Colonic mucosa (tissue), 4 donors: ENCODE measurements at places on chromosomes 11 and 22.

DNA sequence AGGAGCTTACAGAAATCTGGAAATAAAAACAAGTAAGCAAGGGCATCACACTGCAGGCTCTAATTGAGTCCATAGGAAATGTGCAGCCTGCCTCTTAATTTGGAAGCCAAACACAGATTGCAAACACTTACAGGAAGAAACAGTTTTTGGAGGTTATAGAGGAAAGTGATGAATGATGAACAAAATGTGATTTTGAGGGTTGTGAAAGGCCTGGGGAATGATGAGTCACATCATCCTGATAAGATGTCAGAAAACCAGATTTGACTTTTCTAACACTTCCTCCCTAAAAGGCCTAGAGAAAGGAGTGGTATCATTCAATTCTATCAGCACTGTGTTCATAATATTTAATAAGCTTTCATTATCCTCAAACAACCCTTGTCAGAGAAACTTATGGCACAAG, 96.6 kb upstream of the POU2AF2 start:
- no peak for DNase-seq

DNA sequence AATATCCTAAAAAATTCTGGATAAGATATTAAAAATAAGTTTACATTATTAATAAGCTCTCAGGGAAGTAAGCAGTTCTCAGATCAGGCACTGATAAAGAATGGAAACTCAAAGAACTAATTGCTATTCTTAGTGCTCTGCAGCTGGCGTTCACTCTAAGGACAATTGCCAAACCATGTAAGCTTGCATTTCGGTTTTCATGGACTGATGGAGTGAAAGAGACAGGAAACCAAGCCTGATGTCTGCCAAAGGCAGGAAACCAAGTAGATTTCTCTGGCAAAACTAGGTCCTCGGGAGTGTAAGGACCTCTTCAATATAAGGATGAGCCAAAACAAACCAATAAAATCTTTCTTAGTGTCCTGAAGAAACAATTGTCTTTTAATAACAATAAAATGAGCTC, 355.2 kb downstream of the RAB38 start:
- DNase-seq: no peak

- no peak for DNase-seq
Observed at GRCh38 chr11:65390996-65391395, 4.6 kb downstream of the FRMD8 start.

DNA sequence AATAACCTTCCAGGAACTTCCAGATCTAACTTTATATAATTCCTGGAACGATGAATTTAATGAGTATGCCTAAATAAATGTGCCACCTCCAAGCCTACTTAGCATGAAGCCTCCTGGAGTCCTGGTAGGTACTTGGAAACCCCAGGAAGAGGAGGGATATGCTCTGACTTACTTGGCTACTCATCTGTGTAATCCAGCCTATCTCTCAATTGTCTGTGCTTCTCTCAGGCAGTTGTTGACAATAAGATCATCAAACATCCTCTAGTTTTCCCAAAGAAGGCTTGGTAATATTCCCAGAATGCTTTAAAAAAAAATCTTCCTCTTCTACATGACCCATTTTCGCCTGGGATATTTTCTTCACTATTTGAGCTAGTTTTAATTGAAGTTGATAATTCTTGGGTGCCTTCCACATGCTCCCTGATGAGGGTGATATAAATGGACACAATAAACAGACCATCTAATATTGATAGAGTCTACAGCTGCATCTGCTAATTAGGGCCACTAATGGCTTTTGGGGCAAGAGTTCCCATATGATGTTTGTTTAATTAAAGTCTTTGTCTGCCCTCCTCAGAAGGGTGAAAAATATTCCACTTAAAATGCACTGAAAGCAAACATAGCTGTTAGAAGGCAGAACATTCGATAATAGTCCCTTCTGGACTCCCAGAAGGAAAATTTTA, 75.5 kb upstream of the RAB38 start:
- DNase-seq: no peak

- no peak for DNase-seq
Observed at GRCh38 chr22:17114173-17114897, 6.8 kb downstream of the TMEM121B start.

DNA sequence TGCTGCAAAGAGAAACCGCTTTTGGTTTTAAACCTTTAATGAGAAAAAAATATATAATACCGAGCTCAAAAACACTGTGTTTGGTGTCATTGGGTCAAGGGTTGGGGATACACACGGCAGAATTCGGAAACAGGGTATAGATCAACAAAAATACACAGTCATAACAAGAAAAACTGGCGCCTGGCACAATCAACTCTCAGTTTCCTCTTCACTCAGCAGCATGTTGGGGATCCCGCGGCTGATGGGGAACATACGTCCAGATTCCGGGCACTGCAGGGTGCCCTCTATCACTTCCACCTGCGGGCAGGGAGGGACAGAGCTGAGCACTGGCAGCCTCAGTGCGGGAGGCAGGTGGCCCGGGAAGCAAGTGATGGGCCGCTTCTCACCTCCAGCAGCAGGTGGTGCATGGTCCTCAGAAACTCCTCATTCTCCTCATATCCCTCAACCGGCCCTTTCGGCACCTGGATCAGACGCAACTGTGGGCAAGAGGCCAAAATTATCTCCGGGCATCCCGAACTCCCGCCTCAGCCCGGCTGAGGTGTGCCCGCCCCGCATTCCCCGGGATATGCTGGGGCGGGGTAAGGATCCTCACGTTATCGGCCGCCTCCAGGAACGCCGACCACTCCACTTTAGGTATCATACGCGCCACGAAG, 561 bp downstream of the TRMT112 start:
- peak; percentile 77 for DNase-seq

DNA sequence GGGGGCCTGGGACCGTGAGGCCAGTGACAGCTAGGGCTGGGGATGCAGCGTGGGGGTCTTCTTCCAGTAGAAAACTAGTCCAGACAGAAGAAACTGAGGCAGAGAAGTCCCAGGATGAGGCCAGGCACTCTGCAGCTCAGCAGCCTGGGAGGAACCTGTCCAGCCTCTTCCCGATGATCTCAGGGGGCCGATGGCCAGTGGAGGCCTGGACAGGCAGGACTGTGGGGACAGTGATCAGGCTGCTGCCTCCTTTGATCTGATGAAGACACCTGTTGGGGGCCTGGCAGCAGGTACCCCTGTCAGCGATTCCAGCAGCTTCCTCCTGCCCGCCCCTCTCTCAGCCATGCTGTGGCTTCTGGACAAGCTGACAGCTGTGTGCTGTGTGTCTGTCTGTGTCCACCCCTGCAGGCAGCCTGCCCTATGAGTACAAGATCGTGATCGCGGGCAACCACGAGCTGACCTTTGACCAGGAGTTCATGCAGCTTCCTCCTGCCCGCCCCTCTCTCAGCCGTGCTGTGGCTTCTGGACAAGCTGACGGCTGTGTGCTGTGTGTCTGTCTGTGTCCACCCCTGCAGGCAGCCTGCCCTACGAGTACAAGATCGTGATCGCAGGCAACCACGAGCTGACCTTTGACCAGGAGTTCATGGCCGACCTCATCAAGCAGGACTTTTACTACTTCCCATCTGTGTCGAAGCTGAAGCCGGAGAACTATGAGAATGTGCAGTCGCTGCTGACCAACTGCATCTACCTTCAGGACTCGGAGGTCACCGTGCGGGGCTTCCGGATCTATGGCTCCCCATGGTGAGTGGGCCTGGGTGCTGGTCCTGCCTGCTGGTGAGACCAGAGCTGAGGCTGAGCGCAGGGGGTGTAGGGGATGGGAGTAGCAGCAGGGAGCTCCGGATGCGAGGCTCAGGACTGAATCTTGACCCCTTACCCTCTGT, 62.6 kb downstream of the MPPED1 start:
- no peak for DNase-seq

- no peak for DNase-seq
Observed at GRCh38 chr11:30107899-30108298, 91.1 kb upstream of the KCNA4 start.

- no peak for DNase-seq
Observed at GRCh38 chr11:69475866-69476471, 5.5 kb upstream of the LINC01488 start.

GRCh38 chr22:39439170-39439569, 17.6 kb upstream of the MGAT3 start:
- no peak for DNase-seq

GRCh38 chr11:11622340-11622706, 518 bp upstream of the GALNT18 start:
- no peak for DNase-seq

GRCh38 chr11:130189492-130190210, 30.1 kb downstream of the ST14 start:
- peak; percentile 73 for DNase-seq

DNA sequence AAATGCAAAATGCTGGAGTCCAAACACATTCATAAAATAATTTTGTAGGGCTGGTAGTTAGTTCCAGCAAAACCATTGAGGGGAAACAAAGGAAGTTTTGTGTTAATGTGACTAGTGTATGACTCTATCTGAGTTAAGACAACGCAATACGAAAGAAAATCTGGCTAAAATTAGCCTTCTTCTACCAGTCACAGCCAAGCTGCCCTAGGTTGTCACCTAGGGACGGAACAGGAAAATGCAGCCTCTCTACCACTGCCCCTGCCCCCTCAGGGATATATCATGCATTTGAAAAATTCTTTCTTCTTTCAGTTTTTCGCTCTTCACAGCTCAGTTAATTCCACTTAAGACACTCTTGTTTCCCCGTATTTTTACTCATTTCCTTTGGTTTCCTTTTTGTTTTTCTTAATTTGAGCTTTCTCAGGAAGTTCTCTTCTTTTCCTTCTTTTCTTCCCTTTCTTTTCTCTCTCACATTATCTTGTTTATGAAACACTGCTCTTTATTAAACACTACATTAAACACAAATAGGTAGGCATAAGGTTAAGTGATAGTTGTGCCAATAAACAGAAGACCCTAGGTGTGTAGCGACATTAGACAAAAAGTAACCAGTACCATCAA, 30.6 kb downstream of the KIRREL3 start:
- DNase-seq: no peak

- peak; percentile 62 for DNase-seq
Observed at GRCh38 chr11:123577081-123577598, 77.3 kb downstream of the SCN3B start.

DNA sequence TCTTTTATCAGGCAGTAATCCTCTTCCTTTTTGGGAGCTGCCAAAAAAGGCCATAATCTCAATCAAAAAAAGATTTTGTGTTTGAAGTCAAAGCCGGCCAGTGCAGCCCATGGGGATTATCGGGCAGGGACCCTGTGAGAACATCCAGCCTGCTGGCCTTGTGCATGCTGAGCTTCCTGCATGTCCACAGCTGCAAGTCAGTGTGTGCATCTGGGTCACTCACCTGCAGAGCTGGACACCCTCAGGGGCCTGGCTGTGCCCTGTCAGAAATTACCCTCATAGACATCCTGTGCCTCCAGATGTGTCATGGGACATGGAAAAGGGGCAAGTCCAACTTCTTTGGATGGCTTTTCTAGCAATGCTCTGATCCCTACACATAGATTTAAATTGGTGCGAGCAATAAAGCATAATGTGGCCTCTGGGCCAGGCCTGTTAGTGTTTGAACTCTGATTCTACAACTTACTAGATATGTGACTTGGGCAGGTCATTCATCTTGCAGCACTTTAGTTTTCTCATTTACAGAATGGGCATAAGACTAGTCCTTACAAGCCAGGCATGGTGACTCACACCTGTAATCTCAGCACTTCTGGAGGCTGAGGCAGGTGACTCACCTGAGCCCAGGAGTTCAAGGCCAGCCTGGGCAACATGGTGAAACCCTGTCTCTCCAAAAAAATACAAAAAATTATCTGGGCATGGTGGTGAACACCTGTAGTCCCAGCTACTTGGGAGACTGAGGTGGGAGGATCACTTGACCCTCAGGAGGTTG, 81.6 kb upstream of the LARGE1 start:
- DNase-seq: no peak

- no peak for DNase-seq
Observed at GRCh38 chr11:117189941-117190544, 9.1 kb upstream of the TAGLN start.

DNA sequence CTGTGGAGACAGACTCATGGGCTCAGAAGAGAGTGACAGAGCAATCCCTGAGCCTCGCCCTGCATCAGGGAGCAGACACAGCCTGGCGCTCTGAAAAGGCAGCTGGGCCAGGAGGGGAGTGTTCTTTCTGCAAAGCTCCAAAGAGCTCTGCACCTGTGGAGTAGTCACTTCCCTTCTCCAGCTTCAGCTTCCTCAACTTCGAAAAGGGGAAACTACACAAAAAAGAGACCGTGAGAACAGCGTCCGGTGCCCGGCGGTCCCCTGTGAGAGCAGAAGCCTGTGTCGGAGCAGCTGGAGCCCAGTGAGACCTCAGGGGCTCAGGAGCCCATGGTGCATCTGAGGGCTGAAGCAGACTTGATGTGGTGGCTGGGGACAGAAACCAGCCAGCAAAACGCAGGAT, 35.1 kb downstream of the TP53I11 start:
- no peak for DNase-seq

- DNase-seq: peak; percentile 12
Observed at GRCh38 chr11:2522631-2523255, 77.9 kb downstream of the KCNQ1 start.

DNA sequence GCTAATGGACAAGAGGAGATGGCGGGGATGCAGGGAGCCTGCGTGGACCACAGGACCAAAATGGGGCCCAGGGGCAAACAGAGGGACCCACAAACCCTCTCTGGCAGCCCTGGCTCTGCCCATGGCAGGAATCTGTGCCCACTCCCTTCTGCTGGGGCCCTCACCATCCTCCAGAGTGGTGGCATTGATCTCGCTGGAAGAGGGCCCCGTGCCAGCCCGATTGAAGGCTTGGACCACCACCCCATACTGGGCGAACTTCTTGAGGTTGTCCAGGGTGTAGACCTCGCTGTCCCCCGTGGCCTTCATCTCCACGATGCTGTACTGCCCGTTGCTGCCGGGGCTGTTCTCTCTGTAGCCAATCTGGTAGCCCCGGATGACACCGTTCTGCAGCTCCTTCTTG, 137.1 kb downstream of the CEP164 start:
- no peak for DNase-seq

DNA sequence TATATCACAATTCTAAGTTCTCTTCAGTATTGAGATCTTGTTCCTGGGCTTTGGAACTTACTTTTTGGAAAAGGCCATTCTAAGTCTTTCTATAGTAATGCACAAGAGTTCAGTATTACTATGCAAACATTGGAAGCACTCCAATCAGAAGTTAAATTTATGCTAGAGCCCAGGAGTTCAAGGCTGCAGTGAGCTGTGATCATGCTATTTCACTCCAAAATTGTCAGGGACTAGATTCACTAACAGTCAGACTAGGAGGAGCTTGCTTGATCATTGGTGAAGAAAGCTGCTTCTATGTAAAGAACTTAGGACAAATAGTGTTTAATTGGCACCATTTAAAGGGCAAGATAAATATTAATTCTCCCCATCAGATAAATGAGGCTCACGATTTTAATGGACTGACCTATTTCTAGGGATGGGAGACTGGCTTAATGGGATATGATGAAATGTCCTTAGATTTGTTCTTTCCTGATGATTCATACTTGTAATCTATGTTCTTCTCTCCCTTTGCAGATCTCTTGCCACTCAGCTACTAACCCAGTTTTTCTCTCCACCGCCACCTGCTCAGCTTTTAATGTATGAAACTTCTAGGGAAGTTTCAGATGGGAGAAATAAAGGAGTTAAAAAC, 32.6 kb upstream of the TMEM123 start:
- DNase-seq: no peak

GRCh38 chr11:45184640-45185039, 38.2 kb downstream of the PRDM11 start:
- DNase-seq: no peak
